BJ (cell line): ENCODE measurements at places on chromosomes 2 and 18.

GRCh38 chr2:149061133-149061745 lies 22.7 kb downstream of the LYPD6B start:
- DNase-seq = no peak

- DNase-seq = no peak
Measured at GRCh38 chr18:74450626-74451025, 6.5 kb downstream of the DIPK1C start.

DNA sequence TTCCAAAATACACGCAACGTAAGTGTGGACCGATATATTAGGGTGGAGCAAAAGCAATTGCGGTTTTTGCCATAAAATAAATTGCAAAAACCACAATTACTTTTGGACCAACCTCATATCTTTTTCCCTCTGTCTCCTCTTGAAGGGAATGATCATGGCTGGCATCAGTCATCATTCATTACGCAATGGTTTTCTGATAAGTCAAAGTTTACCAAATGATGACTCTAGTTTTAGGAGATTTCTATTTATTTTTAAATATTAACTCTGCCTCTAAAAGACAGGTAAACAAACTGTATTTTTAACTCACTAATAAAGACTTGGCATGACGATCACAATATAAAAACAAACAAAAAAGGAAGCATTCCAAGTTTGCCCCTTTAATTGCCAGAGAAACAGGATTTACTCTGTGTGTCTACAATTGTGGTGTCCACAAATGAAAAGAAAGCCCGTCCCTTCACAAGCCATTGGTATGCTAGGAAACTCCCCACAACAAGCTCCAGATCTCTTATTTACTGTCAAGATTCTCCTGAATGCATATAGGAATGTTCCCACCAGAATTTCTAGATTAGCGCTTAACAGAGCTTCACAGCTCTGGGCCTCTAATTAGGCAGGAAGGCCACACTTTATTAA lies 61.3 kb downstream of the IRS1 start:
- no peak for DNase-seq

- no peak for DNase-seq
Measured at GRCh38 chr2:94995553-94996304, 29.8 kb upstream of the MAL start.

DNA sequence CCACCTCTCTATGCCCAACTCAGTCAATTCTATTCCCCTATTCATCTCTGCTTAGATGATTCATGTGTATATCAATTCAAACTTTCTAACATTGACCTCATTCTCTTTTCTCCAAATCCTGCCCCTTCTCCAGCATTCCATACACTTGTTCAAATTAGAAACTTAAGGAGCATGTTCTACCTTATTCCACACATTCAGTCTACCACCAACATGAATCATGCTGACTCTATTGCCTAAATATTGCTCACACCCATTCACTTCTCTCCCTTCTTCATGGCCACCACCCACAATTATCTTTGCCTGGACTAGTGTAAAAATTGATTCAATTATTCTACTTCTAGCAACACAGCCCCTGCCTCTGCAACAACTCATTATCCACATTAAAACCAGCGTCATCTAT lies 147.5 kb downstream of the VWC2L start:
- no peak for DNase-seq

- no peak for DNase-seq
Measured at GRCh38 chr18:59423259-59423658, 64.2 kb upstream of the LMAN1 start.

DNA sequence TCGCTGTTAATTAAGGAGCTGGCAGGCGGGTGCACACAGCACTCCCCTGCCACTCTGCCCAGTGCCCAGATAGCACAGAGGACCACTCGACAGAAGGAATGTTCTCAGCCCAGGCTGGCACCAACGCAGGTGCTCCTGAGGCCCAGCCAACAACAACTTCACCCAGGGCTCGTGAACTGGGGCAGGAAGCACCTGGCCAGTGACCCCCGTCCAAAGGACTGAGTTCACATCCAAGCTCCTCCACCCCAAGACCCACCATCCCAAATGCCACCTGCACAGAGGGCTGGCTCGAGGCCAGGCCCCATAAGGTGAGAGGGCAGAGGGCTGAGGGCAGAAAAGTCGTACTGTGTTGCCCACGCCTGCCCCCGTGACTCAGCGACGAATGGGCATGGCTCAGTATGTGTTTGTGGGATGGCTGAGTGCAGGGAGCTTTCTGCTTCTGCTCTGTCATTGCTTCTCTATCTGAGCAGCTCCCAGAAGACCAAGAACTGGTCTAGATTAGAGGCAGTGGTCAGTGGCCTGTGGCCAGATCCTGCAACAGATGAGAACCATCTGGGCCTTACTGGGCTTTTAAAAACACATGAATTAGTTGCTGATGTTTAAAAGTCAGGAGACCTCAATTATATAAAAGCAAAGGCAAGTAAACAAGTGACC lies 68.4 kb downstream of the POLR1A start:
- peak; percentile 94 for DNase-seq

GRCh38 chr2:15614545-15615300 lies 23.1 kb downstream of the DDX1 start:
- no peak for DNase-seq

DNA sequence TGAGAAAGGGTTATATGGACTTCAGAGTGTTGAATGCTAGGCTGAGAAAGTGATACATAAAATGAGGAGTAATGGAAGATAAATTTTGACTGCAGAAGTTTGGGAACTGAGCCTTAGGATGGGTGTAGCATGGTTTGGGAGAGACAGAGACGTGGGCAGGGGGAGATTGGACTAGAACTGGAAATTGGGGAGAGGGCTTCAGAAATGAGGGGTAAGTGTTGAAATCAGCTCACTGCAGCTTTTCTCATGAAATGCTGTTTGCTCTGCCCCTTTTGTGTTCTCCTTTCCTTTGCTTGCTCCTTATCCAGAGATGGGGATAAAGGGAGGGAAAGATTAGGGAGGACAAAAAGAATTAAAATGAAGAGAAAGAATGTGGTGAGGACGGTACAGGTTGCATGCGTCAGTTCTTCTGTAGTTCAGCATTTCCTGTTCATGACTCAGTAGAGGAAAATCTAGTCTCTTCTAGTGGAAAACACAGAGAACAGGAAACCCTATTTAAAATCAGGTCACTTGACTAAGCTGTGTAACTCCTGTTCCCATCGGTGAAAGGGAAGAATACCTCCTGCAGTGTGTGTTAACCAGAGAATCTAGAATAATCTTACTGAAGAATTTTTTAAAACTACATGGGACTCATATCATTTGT lies 105.6 kb downstream of the CRIM1 start:
- DNase-seq = peak; percentile 78

DNA sequence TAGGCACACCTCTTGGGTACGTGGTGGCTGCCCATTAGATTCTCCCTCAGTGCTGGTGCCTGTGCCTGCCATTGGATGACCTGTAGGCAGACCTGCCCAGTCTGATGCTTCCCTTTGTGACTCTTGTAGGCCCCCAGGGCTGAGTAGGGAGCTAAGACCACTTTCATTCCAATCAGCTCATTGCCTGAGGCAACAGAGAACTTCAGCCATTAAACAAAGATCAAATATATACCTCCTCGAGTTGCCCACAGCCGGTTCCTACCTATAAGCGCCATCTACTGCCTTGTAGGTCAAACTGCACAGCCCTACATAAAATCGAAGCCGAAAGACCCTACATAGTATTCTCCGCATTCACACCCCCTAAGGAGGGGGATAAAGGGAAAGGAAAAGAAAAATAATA lies 184.6 kb downstream of the ETAA1 start:
- DNase-seq = no peak

DNA sequence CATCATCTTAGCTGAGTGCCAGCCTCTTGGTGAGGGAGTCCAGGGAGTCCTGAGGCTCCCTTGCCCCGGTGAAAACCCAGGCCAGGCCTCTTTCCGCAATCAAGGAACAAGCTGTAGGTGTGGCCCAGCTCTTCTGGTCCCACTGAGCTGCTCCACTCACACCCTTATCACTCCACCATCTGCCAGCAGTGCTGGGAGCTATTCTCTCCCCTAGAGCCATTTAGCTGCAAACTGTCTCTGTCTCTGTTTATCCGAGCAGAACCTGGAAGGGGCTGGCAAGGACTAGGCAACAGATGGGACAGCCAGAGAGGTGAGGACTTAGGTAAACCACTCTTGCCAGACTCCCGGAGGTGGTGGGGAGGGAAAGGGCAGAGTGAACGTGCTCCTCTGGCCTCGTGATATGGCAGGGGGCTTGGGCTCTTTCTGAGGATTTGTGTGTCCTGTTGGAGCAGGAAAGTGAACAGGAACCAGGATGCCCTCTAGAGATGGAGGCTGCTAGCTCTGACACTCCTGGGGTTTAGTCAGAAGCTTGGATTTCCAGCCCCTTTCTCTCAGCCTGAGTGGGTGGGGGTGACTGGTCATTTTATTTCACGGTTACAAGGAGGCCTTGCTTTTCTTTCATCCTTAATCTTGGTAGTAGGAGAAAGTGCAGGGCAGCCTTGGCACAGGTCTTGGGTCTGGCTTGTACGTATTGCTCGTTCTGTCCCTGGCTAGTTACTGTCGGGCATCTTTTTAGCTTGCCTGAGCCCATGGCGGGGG lies 19.6 kb downstream of the B3GNT2 start:
- DNase-seq = no peak

DNA sequence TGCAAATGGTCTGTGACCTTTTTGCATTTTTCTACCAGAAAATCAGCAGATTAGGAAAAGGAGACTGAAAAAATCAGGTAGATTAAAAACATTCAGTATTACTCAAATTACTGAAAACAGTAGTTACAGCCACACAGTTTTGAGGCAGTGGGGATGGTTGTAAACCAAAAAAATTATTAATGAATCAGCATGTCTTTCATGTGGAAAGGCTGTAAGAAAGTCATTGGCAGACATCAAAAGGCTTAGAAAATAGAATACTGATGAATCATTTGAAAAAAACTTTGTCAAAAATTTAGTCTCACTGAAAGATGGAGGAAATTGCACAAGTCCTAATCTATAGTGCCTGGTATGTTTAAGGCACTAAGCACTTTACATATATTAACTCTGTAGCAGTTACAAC lies 133.9 kb upstream of the GCFC2 start:
- DNase-seq = no peak

DNA sequence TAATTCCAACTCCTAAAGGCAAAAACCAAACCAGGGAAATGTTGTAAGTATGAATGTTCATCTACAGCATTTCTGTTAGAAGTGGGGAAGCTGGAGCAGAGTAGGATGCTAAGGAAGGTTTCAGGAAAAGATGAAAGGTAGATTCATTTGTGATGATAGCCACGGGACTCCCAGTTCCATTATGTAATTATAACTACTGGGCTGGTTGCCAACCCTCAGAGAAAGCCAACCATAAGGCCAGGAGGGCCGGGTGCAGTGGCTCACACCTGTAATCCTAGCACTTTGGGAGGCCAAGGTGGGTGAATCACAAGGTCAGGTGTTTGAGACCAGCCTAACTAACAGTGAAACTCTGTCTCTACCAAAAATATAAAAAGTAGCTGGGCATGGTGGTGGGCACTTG lies 288.9 kb upstream of the ETAA1 start:
- no peak for DNase-seq

DNA sequence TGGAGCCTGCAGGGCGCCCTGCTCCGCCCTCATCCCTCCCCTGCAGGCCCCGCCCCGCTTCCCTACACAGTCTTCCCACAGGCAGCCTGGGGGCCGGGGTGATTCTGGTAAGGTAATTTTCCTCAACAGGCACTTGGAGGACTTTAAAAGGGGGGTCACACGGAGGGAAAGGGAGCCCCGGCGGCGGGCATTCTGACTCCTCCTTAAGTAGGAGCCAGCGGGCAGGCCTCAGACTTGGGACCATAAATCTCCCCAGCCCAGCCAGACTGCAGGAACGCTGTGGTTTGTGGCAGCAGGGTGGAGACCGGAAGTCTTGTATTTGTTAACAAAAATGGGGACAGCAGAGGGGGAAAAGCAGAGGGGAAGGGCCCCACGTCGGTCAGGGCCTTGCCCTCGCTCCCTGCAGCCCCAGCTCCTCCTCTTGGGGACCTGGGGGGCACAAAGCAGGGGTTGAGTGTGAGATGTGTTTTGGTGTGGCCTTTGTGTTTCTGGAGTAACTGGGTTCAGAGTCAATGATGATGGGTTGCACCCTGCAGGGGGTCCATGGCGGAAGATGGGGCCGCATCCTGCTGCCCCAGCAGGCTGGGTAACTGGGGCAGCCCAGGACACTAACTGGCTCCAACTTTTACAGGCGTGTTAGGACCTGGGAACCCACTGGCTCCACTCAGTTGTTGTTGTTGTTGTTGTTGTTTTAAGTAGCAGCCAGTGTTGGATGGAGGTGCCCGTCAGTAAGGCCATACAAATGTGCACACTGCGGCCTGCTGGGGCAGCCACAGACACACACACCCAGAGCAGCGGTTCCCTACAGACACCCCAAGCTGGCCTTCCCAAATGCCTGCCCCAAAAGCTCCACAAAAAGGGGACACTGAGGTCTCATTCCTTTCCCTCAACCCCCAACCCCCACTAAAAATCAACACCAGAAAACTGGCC lies 27.7 kb downstream of the SMAD7 start:
- peak; percentile 87 for DNase-seq

- no peak for DNase-seq
Measured at GRCh38 chr2:61713457-61713856, 140.4 kb downstream of the FAM161A start.
